GM13977 (cell line): ENCODE measurements at places on chromosomes 5 and 9.

- no peak for DNase-seq
Measured at GRCh38 chr9:132973713-132974112, 4.8 kb upstream of the GFI1B start.

GRCh38 chr5:14450018-14450524, 131.5 kb upstream of the OTULINL start:
- peak; percentile 50 for DNase-seq

GRCh38 chr9:73200694-73201452, 49.2 kb downstream of the ANXA1 start:
- DNase-seq: peak; percentile 15

GRCh38 chr9:135221951-135222631, 134.6 kb downstream of the OLFM1 start:
- no peak for DNase-seq

GRCh38 chr5:43785198-43785597, 182.2 kb downstream of the NNT start:
- no peak for DNase-seq

DNA sequence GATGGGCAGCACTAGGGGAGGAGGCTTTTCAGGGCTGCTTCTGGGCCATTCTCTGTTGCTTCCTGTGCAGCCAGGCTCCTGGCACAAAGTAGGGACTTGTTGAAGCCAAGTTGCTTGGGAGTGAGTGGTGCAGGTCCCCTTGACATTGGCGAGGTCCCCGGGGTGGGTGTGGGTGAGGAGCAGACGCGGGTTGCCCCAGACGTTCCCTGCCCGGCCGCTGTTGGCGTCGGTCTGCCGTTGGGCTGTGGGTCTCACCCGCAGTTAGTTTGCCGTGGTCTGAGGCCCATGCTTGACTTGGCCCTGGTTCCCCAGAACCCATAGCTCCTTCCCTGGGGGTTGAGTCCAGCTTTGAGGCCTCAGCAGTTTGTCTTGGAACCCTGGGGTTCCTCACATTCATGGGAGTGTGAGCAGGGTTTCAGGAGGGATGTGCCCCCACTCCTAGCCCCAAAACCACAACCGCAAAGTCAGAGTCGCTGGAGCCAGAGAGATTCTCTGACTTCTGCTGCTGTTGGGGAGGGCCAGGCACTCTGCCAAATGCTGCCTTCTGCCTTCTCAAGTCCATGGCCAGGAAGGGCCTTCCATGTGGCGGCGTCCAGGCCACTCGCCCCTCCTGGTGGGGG, 77.5 kb downstream of the RXRA start:
- no peak for DNase-seq

GRCh38 chr5:76497986-76498717, 95.1 kb downstream of the IQGAP2 start:
- DNase-seq: no peak

DNA sequence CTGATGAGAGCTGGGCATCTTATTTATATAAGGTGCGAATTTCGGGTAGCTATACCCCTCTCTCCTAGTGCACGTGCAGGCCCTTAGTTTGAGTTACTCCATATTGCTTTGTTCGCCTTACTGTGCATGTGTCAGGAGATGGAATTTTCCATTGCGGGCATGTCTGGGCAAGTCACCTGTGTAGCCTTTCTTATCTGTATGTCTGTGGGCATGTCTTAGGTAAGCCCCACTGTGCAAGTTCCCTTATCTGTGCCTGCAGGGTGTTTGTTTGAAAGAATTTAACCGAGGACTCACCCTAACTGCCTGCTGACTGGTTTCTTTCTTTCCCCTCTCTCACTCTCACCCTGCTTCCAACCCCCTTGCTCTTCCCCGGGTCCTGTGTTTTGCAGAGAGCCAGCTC, 140.7 kb upstream of the RANBP3L start:
- DNase-seq: no peak

DNA sequence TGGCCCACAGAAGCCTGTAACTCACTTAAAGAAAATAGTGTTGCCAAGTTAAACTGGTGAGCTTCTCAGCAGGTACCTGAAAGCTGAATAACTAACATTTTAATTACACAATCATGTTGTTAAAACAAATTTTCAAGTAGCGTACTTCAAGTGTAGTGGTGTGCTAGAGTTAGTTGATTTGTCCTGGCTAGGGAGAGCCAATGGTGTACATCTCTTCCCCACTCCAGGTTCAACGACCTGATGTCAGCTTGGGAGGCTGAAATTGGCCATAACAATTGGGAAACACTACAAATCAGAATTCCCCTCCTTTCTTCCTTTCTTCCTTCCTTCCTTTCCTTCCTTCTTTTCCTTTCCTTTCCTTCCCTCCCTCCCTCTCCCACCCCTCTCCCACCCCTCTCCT, 295.3 kb upstream of the SLC24A2 start:
- no peak for DNase-seq

DNA sequence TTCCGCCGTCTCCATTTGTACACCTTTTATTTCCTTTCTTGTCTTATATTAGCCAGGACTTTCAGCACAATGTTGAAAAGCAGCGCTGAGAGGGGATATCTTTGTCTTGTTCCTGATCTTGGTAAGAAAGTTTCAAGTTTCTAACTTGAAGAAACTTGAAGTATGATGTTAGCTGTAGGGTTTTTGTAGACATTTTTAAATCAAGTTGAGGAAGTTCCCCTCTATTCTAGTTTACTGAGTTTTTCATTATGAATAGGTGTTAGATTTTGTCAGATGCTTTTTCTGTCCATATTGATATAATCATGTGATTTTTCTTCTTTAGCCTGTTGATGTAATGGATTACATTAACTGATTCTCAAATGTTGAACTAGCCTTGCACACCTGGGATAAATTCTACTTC, 425.7 kb downstream of the PIK3R1 start:
- DNase-seq: peak; percentile 15

DNA sequence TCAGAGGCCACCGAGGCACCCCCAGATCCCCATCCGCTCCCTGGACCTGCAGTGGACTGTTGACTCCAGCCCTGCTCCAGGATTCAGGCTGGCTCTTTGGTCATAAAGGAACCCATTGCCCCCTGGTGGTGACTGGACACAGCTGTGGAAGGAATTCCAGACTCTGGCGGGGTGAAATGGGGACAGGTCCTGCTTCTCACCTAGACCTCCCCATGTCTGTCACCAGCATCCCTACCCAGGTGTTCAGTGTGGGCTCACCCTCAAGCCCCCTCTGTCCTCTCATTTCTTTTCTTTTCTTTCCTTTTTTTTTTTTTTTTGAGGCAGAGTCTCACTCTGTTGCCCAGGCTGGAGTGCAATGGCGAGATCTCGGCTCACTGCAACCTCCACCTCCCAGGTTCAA, 25.5 kb upstream of the STXBP1 start:
- DNase-seq: peak; percentile 65

- DNase-seq: no peak
Measured at GRCh38 chr5:140321796-140322195, 18.9 kb upstream of the PFDN1 start.

DNA sequence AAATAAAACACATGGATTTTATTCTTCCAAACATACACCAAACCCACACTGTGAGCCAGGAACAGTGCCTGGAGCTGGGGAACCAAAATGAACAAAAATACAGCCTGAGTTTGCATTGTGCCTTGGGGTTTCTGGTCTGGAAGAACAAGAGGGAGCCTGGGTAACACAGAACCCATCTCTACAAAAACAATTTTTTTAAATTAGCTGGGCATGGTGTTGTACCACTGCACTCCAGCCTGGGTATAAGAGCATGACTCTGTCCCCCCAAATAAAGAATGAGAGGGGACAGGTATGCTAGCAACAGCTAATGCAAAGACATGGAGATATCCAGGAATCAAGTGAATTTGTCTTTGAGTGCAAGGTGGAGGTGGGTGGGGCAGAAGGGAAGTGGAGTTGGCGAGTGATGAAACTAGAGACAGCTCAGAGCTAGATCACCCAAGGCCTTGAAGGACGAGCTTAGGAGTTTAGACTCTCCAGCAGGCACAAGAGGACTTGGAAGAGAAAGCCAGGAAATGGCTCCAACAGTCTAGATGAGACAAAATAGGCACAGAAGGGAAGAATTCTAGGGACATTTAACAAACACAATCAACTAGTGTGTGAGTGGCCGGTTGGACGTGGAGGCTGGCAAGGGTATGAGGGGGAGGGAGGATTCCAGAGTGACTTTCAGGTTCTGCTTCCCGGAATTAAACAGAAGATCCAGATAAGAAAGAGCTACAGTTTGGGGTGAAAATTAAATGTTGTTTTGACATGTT, 47.4 kb downstream of the FNBP1 start:
- DNase-seq: no peak

GRCh38 chr9:1938135-1938534, 77.0 kb upstream of the SMARCA2 start:
- no peak for DNase-seq

DNA sequence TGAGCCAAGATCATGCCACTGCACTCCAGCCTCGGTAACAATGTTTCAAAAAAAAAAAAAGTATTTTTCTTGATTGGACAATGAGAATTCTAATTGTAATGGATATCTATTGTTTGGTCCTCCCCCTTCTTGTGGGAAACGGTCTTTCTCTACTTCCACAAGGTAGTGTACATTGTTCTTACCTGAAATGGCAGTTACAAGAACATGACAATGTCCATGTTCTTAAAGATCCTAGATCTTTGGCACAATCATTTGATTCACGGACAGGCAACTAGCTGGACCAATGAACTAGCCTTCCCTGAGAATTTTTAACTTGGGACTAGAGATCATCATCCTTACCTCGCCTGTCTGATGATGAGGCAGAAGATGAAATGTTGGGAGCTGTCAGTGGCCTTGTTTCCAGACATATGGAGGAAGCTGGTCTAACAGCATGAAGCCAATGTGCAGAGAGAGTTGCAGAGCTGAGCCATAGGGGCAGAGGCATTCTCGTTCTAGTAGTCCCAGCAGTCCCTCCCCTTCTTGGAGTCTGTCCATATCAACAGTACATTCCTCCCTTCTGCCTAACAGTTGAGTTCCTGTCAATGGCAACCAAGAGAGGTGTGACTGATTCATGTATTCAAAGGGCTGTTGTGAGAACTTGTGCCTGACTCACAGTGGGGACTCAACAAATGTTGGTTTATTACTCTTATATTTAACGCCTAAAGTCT, 2.1 kb upstream of the MARCHF6 start:
- no peak for DNase-seq

- peak; percentile 19 for DNase-seq
Measured at GRCh38 chr5:100479079-100479688, 56.0 kb upstream of the FAM174A start.

- no peak for DNase-seq
Measured at GRCh38 chr9:99134893-99135341, 30.0 kb downstream of the TGFBR1 start.

DNA sequence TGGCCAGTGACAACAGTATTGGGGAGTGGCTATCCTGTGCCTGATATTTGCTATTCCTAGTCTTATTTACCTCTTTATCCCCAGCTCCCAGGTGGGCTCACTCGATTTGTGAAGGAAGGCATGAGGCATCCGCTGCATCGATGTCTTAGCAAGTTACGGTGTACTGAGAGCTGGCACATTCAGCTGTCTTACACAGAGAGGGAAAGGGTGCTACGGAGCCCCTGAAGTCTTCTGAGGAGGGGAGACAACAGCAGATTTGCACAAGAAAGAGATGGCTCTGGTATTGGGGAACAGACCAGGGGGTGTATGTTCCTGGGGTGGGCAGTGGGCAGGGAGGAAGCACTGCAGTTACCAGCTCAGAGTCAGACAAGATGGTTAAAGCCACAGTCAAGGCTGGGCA, 172.6 kb downstream of the FGF18 start:
- no peak for DNase-seq

DNA sequence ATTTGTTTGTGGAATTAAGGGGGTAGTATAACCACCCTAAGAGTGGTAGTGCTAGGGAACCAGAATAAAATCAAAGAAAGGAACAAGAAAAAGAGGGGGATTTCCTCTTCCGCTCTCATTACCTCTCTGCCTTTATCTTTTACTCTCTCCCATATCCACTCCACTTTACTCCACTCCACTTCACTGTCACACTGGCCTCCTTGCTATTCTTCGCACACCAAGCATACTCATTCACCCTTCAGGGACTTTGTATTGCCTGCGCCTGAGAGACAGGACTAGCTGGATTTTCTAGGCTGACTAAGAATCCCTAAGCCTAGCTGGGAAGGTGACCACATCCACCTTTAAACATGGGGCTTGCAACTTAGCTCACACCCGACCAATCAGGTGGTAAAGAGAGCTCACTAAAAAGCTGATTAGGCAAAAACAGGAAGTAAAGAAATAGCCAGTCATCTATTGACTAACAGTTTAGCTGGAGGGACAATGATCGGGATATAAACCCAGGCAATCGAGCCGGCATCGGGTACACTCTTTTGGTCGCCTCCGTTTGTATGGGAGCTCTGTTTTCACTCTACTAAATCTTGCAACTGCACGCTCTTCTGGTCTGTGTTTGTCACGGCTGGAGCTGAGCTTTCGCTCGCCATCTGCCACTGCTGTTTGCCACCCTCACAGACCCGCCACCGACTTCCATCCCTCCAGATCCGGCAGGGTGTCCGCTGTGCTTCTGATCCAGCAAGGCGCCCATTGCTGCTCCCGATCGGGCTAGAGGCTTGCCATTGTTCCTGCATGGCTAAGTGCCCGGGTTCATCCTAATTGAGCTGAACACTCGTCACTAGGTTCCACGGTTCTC, 121.8 kb downstream of the FAM170A start:
- DNase-seq: no peak

GRCh38 chr5:110630350-110630749, 96.1 kb downstream of the TMEM232 start:
- DNase-seq: no peak

DNA sequence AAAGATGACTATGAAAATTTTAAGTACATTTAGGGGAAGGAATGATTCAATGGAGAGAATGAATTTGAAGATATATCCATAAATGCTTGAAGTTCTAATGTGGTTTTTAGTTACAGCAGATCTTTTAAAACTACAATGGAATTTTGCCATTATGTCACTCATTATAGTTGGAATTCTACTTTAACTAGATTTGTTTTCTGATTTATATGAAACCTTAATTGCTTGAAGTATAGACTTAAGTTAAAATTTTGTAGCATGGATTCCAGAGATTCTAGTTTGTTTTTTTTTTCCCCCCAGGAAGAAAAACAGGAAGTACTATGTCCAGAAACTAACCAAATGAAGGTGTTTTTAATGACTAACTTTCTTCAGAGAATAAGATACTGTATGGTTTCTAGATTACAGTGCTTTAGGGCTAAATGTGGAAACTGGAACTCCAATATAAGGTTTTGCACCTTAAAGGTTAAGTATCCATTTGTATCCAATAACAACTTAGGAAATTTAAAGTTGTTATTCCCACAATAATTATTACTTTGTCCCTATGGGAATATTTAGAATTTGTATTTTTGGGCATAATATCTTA, 70.3 kb downstream of the ZSWIM6 start:
- no peak for DNase-seq
